ENCODE measurements at places on chromosomes 12 and 14.

- DNase-seq: no peak
Measured at GRCh38 chr14:92153581-92153980, 31.8 kb downstream of the CPSF2 start.

- DNase-seq: no peak
Measured at GRCh38 chr12:62738616-62739015, 196.3 kb downstream of the PPM1H start.

DNA sequence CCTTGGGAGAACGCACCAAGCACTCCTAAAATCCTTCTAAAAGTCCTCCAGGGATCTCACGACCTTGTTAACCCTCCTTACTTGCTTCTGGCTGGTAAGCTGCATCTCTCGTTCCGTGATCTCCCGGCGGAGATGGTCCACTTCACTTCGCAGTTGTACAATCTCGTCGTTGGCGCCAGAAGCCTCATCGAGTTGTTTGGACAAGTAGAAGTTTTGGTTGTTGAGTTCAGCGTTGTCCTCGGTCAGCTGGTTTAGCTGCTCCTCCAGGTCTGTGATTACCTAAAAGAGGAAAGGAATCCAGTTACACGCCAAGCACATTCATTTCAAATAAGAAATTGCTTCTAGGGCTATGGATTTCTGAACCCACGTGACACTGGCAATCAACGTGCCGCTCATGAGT lies 67.1 kb downstream of the PRKAB1 start:
- DNase-seq: no peak

GRCh38 chr14:100608586-100609330 lies 21.5 kb upstream of the BEGAIN start:
- DNase-seq: no peak

DNA sequence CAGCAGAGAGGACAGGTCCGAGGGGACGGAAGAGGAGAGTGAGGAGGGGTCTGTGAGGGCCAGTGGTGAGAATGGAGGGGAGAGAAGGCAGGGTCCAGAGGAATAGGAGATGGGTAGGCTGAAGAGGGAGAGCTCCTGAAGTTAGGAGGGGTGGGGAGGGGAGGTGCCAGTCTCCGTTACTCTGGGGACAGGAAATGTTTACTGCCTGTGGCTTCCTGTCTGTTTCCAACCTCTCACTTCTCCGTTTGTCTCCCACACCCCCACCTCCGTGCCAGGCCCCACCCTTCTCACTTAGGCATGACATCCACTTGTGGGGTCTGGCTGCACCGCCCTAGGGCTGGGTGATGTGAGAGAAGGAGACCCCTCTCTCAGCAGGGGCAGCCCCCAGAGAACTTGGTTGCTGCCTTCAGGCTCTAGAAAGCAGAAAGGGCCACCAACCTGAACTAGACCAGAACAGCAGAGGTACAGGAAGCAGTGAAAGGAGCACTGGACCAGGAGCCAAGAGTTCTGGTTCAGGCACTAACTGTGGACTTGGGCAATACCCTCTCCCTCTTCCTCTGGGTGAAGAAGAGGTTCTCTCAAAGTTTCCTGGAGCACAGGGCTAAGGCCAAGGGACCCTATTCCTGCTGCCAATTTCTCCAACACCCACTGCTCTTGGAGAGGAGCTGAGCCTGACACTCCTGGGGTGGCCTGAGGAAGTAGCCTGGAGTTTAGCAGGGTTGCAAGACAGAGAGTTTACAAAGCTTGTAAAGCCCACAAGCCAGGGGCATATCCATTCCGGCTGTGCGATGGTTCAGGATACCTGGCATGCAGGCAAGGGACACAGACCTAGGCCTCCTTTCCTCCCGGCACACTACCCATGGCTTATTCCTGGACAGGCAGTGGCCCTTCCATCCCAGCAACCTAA lies 5.5 kb downstream of the ITGA5 start:
- no peak for DNase-seq

- DNase-seq: no peak
Measured at GRCh38 chr14:77131206-77131605, 10.4 kb downstream of the ZDHHC22 start.

DNA sequence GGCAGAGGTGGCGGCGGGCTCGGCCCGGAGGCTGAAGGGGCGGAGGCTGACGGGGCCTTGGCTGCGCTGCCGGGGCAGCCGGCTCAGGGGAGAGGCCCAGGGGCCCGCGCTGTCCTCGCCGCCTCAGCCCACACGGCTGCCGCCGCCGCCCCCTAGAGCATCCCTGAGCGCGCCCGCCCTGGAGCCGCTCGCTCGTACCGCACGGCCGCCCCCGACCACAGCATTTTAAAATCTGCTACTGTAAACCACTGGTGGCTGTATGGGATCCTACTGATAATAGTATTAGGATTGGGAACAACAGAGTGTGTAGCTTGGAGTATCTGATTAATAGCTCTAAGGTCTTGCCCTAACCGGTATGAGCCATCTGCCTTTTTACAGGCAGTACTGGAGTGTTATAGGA lies 22.2 kb upstream of the EDDM3A start:
- DNase-seq: no peak

DNA sequence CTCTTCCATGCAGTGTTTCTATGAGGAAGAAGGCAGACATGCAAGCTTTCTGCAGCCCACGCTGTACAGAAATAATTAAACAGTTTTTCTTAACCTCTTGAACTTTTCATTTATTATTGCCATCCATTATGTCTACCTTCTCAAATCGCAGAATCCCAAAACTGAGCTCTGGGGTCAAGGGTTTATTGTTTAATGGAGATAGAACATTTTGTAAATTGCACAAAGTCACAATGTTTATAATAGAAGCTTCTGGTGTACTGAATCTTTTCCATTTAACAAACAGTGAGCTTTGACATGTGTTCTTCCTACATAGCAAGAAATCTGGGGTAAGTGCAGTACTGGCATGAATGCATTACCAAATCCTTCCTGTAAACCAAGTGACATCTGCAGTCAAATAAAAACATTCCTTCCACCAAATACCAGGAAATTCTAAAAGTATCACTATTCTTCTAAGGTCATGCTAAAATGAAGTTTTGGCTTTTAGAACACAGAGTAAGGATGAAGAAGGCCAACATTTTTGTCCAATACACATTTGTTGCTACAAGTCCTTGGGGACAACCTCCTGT lies 385.3 kb upstream of the DDHD1 start:
- no peak for DNase-seq

DNA sequence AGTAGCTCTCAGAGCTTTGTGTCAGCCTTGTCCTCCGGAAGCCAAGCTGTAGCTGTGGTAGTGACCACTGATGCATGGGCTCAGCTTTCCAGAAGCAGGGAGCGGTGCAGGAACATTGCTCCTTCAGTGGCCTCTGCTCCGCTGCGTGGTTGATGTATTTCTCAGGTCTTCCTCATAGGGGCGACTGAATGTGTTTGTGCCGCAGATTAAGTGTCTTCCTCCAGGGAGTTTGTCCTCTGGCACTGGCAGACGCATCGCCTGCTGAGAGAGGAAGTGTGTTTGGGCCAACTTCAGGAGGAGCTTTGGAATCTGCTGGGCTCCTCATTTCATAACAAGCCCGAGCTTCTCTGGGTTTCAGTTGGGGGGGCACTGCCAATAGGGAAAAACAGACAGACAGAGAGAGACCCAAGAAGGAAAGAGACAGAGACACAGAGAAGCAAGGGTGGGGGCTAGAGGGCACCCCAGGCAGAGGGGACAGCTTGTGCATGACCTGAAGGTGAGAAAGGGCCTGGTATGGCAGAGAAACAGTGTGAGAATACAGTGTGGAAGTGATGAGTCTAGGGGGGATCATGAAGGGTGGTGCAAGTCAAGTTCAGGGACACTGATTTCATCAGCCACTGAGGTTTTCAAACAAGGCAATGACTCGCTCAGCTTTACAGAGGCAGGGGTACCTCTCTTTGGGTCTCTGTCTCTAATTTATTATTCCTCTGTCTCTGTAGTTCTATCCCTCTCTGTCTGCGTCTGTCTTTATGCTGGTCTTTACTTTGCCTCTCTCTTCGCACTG lies 69.4 kb upstream of the PRIMA1 start:
- DNase-seq: no peak

DNA sequence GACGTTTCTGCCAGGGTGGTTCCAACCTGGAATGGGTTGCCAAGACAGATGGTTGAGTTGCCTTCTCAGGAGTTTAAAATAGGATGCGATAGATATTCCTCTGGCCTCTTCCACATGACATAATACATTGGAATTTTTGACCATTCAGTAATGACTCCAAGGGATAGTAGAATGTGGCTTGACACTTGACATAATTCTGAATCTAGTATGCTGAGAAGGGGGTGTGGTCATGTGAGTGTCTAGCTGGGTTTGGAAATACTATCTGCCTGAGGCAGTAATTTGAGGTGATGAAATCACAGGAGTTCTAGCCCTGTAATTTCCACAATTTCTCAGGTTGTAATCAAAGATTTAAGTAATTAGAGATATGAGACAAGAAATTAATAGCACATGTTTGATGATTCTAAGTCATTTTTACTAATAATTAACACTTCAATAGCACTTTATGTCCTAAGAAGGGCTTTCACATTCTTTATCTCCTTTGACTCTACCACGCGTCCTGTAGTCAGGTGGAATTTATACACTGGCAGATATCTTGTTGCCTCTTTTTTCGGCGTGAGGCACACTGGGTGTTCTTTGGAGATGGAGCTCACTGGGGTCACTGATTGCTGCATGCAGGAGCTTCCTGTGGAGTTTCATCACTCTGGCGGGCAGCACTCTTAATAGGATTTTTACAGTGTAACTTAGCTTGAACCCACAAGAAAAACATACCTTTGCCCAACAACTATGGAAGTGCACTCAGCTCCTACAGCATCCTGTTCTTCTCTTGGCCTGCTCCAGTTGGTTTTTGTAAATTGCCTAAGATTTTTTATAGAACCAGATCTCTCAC lies 3.2 kb upstream of the AMIGO2 start:
- DNase-seq: no peak

- DNase-seq: no peak
Measured at GRCh38 chr12:65499167-65499566, 220.7 kb downstream of the MSRB3 start.

DNA sequence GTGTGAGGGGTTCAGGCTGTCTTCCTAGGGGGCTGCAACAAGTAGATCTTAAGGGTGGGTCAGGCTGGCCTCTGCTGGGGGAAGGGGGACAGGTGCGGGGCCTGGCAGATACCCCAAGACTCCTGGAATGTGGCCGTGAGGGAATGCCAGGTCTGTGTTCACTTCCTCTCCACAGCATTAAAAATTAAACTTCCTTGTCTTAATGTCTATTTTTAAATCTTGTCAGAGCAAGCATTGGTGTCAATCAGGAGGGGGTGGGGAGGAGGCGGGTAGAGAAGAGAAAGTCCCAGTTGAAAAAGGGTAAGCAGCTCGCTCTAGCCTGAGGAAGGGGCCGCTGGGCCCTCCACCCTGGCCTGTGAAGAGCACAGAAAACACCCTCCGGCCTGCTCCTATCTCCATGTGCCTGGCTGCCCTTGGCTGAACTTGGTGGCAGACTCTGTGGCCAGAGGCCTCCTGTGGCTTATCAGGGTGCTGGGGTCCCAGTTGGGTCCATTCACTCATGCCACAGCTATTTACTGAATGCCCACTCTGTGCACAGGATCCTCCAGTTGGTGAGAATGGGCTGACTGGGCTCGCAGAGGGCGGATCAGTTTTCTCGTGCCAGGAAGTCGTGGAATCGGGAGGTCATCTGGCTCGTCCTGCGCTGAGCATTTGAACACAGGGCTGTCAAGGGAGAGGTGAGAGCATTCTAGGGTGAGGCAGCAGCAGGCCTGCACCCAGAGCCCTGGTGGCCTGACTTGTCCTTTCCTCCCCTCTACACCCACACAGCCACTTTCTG lies 128.8 kb downstream of the TSPAN9 start:
- no peak for DNase-seq

- no peak for DNase-seq
Measured at GRCh38 chr14:75934998-75935628, 46.7 kb downstream of the TGFB3 start.

GRCh38 chr12:6963016-6963731 lies 7.3 kb downstream of the PHB2 start:
- DNase-seq: no peak

DNA sequence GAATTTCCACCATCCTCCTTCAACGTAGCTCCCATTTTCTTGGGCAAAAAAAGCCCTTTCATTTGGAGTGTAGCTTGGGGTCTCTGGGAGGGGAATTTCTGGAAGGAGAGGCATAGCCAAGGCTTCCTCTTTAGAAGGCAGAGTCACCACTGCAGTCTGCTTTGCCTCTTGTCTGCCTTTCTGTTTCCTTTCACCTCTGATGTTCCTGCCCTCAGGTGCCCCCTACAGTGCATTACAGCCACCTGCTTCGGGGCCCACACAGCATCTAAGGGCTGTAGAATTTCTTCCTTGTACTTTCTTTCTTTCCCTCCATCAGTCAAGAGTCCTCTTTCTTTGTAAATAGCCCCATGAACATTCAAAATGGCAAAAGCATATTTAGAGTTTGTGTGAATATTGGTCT lies 1313.9 kb downstream of the TMEM121 start:
- DNase-seq: no peak

GRCh38 chr14:99670361-99671234 lies 13.5 kb upstream of the CYP46A1 start:
- DNase-seq: no peak

DNA sequence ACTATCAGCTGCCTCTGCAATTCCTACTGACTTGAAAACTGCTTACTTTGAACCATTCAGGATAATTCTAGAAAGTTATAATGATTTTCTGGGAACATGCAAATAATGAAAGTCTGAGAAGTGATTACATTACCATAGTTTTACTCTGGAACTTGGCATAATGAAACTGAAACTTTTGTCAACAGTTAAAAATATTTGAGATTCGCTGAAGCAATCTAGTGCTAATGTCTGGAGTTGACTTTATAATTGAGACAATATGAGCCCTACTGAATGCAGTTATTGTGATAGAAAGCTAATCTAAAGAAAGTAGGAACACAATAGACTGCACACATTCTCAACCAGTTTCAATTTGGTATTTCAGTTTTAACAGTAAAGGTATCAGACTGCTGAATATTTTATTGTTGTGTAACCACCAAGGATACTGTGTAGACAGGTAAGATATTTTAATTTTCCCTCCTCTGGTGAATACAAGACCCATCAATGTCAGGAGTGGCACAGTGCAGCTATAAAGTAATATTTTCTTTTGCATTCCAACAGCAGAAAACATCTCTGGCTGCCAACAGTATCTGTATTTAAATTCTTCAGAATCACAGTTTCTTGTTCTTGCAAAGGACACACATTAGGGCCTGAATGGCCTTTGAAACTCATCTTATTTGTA lies 483.5 kb downstream of the ATP23 start:
- peak; percentile 14 for DNase-seq

DNA sequence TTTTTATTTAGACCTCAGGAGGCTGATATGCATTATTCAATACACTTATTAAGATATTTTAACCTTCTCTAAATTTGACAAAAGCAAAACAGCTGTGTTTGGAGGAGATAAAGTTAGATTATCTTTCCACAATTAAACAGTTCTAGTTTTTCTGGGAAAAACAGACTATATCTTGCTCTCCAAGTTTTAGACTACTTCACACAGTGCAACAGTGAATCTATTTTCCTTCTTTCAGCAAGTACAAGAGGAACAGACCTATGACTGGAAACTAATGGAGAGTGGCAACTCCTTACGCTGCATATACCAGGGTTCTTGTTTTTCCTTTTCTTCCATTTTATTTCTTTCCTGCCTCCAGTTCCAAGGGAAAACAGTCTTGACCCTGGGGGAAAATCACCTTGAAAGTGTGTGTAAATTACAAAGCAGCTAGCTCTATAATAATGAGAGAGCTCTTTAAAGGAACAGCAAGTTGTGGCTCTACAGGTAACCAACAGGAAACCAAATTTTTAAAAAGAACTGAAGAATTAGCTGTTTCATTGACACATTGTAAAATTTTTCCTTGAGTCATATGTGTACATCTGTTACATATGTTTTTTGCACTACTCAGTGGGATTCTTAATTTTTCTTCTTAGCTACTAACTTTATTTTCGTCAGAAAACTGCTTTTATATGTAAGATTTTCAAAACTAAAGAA lies 27.4 kb downstream of the DNM1L start:
- DNase-seq: no peak

Data from foreskin melanocyte (primary cell).